ENCODE measurements at places on chromosomes 16 and 17.

GRCh38 chr17:49738456-49739163 lies 25.3 kb downstream of the FAM117A start:
- DNase-seq: no peak

- no peak for DNase-seq
Observed at GRCh38 chr16:30992931-30993816, 8.2 kb downstream of the HSD3B7 start.

DNA sequence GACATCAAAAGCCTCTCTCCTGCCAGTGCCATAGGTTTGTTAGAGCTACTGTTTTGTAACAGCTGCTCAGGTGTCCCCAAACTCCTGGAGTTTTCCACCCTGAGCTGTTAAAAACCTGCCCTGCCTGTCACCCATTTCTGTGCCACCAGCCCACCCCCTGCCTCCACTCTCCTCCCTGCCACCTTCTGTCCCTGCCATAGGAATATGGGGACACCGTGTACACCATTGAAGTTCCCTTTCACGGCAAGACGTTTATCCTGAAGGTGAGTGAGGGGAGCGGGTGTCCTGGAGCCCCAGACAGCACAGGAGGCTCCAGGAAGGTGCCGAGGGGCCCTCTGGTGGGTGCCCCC lies 5.2 kb upstream of the TCAP start:
- DNase-seq: no peak

DNA sequence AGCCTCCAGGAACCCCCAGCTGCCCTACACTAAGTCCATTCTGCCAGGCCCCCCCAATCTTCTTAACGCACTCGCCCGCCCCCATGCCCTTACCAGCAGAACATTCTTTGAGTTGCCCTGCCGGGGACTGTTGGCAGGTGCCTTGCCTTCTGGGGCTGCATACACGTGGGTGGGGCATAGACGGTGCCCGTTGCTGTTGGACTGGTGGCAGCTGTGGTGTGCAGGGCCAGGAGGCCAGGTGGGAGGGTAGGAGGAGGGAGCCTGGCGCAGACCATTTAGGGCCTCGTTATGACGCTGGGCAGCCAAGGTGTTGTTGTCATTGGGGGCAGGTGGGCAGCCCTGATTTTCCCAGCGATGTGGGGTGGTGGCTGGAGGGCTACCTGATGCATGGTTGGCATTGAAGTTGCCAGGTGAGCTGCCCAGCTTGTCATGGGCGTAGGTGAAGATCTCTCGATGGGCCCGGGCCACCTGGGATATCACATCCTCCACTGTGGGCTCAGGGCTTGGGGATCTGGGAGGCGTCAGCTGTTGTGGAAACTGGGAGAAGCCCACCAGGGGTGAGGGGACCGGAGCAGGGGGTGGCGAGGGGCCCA lies 4.9 kb downstream of the NR1D1 start:
- DNase-seq: no peak

- DNase-seq: no peak
Observed at GRCh38 chr17:72034000-72034399, 86.8 kb upstream of the SOX9 start.

GRCh38 chr17:32007463-32008298 lies 498 bp downstream of the LRRC37B start:
- peak; percentile 3 for DNase-seq

- no peak for DNase-seq
Observed at GRCh38 chr16:13351181-13351580, 449.8 kb downstream of the SHISA9 start.

DNA sequence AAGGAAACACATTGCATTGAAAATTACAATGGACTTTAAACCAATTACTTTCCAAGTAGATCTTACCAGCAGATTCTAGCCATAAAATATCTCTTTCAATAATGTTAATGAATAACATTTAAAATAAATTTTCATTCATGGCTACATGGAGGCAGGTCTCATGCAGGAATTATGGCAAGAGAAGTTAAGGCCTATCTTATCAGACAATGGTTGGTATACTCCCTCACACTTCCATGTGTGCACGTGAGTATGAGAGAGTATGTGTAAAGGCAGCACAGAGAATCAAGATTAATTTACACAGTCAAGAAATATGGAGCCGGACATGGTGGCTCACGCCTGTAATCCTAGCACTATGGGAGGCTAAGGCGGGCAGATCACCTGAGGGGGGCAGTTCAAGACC lies 76.5 kb downstream of the HELZ start:
- no peak for DNase-seq

DNA sequence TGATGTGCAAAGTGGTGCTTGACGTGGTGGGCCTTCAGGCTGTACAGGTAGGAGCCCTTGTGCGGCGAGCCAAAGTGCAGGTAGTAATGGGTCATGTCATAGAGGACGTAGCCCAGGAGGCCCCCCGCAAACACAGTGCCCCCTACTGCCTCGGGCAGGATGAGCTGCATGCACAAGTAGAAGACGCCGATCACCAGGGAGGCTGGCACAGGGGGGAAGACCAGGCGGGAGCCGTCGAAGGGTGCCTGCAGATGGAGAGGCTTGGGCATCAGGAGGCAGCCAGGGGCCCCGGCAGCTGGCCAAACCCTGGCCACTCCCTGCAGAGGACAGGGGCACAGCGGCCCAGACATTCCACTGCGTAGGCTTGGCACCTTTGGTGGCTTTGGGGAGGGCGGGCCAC lies 15.7 kb upstream of the MLKL start:
- no peak for DNase-seq

DNA sequence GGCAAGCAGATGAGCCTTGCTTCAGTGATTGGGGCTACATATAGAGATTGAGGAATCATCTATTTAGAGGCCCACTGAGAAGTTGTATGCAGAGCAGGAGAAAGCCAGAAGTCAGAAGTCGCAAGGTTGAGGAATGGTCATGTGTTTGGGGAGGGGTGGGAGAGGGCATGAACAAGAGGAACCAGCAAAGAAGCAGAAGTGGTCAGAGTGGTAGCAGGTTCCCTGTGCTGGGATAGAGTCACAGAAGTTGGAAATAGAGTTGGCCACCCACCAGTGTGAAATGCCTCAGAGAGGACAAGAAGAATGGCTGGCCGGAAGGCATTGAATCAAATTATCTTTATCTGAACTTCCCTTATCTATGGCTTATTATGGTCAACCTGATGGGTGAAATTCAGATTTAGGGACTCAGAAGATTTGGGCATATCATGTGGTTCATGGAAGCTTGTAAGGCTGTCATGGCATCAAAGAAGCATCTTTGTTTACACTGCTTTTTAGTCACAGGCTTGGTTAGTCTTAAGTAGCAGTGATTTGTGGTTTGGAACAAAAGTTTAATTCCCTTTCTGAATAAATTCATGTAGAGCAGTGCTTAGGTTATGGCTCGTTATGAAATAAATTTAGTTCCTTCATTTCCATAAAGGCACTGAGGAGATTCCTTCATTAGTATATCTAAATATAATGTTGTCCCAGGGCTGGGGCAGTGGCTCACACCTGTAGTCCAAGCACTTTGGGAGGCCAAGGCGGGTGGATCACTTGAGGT lies 19.7 kb downstream of the MAP3K3 start:
- DNase-seq: peak; percentile 10

- DNase-seq: no peak
Observed at GRCh38 chr16:88192601-88193000, 190.2 kb upstream of the ZNF469 start.

- no peak for DNase-seq
Observed at GRCh38 chr16:68377667-68378393, 67.0 kb downstream of the PRMT7 start.

GRCh38 chr16:1428511-1428910 lies 2.4 kb upstream of the PERCC1 start:
- DNase-seq: peak; percentile 47

GRCh38 chr16:3861808-3862451 lies 18.6 kb downstream of the CREBBP start:
- no peak for DNase-seq

GRCh38 chr17:76981545-76982295 lies 113.5 kb downstream of the MGAT5B start:
- DNase-seq: no peak

- DNase-seq: no peak
Observed at GRCh38 chr16:61182391-61182790, 853.8 kb downstream of the CDH8 start.

GRCh38 chr17:43468691-43469139 lies 15.1 kb upstream of the DHX8 start:
- no peak for DNase-seq

DNA sequence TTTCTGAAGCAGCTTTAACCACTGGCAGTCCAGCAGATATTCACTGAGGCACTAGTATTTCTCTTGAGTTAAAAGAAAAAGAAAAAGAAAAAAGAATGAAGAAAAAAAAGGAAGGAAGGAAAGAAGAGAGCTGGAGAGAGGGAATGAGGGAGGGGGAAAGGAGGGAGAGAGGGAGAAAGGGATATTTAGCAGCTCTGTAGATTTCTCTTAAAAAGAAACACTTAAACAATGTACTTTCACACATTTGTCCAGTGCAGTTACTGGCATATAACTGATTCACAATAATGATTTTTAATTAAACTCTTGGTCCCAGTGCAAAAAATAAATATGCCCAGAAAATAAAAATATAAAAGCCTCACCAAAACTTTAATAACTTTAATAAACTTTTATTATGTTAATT lies 386.4 kb downstream of the KCNJ2 start:
- no peak for DNase-seq

GRCh38 chr16:9260666-9261065 lies 169.2 kb downstream of the HAPSTR1 start:
- no peak for DNase-seq

GRCh38 chr17:56395787-56396186 lies 197.7 kb upstream of the NOG start:
- DNase-seq: no peak

GRCh38 chr16:56425439-56425832 lies at the start of gene AMFR:
TSS of gene AMFR (minus strand) at chr16:56425545. CDS start at chr16:56425327, 218 bp downstream.
- DNase-seq: peak; percentile 82

GRCh38 chr17:76493505-76494167 lies 7.6 kb downstream of the RHBDF2 start:
- DNase-seq: peak; percentile 36

GRCh38 chr16:58906981-58907715 lies 173.0 kb upstream of the GOT2 start:
- no peak for DNase-seq

- no peak for DNase-seq
Observed at GRCh38 chr17:4162775-4163466, 19.9 kb downstream of the CYB5D2 start.

- DNase-seq: no peak
Observed at GRCh38 chr16:24046442-24046841, 209.7 kb upstream of the CACNG3 start.

GRCh38 chr17:8488491-8488890 lies 52.8 kb downstream of the NDEL1 start:
- DNase-seq: no peak

- no peak for DNase-seq
Observed at GRCh38 chr17:28057731-28058246, 15.3 kb downstream of the NLK start.

GRCh38 chr16:21611556-21612384 lies 12.4 kb downstream of the METTL9 start:
- no peak for DNase-seq

- DNase-seq: no peak
Observed at GRCh38 chr17:69058165-69058564, 2.6 kb downstream of the ABCA9 start.

- no peak for DNase-seq
Observed at GRCh38 chr17:45333702-45334092, 16.9 kb upstream of the MAP3K14 start.

- DNase-seq: no peak
Observed at GRCh38 chr16:81938326-81939163, 72.7 kb downstream of the SDR42E1 start.

GRCh38 chr17:74769856-74770497 lies 6.2 kb downstream of the NAT9 start:
- no peak for DNase-seq

GRCh38 chr17:2802574-2802973 lies 6.3 kb downstream of the RAP1GAP2 start:
- no peak for DNase-seq

DNA sequence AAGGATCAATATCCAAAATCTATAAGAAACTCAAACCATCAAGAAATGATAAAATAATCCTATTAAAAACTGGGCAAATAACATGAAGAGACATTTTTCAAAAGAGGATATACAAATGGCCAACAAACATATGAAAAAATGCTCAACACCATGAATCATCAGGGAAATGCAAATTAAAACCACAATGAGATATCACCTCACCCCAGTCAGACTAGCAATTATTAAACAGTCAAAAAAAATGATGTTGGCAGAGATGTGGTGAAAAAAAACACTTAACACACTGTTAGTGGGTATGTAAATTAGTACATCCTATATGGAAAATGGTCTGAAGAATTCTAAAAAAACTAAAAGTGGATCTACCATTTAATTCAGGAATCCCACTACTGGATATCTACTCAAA lies 379.0 kb upstream of the SOX9 start:
- no peak for DNase-seq

GRCh38 chr17:61503961-61504360 lies 51.7 kb downstream of the TBX4 start:
- no peak for DNase-seq

DNA sequence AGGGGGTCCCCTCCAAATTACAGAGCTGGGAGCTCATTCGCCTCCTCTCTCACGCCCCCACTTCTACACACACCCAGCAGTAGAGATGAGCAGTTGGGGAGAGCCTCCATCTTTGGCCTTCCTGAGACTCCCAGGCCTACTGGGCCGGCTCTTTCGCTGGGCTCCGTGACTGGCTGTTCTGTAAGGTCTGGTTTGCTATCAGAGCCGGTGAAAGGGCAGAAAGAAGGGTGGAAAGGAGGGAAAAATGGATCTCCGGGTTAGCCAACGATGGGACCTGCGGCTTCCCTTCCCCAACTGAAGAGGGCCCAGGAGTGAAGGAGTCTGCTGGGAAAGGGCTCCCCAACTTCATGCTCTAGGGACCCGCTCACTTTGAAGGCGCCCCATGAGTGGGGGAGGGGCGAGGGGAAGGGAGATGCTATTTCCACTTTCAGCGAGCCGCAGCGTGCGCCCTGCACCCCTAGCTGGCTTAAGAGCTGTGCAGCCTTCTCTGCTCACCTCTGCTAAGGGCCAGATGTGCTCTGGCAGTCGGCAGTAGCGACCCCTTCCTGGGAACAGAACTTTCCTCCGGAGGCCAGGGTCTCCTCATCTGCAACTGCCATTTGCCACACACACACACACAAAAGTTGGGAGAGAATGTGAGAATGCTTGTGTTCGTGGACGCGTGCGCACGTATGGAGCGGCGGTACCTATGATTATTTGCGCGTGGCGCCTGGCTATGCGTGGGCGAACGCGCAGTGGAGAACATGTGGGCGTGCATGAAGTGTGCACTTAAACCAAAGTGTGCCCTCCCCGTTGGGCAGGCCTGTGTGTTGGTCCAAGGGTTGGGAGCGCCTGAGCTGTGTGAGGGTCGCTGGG lies 2.9 kb upstream of the FOXF1 start:
- DNase-seq: no peak

- DNase-seq: no peak
Observed at GRCh38 chr16:51134269-51134812, 16.7 kb downstream of the SALL1 start.

All from CD4-positive, alpha-beta T cell treated with Interferon alpha-2 for 1 hour (primary cell).